Activated T-cell treated with anti-CD3 and anti-CD28 coated beads, Interleukin-2, amount 50 U/mL, for 4 hours (primary cell): ENCODE measurements at places on chromosomes 5 and 9. TPM values are rescaled to one million over a fixed set of nuclear protein-coding genes. Genes with fewer than 3 reads are reported as not detected.

The NR2F1 gene
- total RNA-seq, result 0.10 TPM

The SLC45A2 gene
- total RNA-seq, result not detected

The FST gene
- total RNA-seq, result 3.5 TPM

The MAMDC4 gene
- total RNA-seq, result 10.7 TPM

The PCDHGB7 gene
- total RNA-seq, result not detected

The STING1 gene
- 261 TPM for total RNA-seq

The ELOVL7 gene
- 0.18 TPM for total RNA-seq

The TLX3 gene
- total RNA-seq, result not detected

The FRRS1L gene
- not detected for total RNA-seq

The DBH gene
- total RNA-seq, result not detected

The FGF18 gene
- 0.37 TPM for total RNA-seq

The SLC25A51 gene
- total RNA-seq, result 37.7 TPM

The LURAP1L gene
- total RNA-seq, result not detected

The IFNA2 gene
- total RNA-seq, result not detected

The IFNB1 gene
- not detected for total RNA-seq

The OSMR gene
- 0.15 TPM for total RNA-seq

The FAM78A gene
- total RNA-seq, result 24.1 TPM

The HTR1A gene
- total RNA-seq, result not detected

The CFAP77 gene
- not detected for total RNA-seq

The CARTPT gene
- total RNA-seq, result not detected

The BTNL3 gene
- total RNA-seq, result not detected

The SEMA4D gene
- total RNA-seq, result 344 TPM

The PCDHB15 gene
- not detected for total RNA-seq

The HMCN2 gene
- not detected for total RNA-seq

The ORM2 gene
- not detected for total RNA-seq

The SCAI gene
- 4.1 TPM for total RNA-seq

The PRR7 gene
- 14.2 TPM for total RNA-seq

The SLC36A3 gene
- not detected for total RNA-seq

The SNCAIP gene
- total RNA-seq, result not detected

The CTXN3 gene
- total RNA-seq, result not detected

The CCDC183 gene
- not detected for total RNA-seq

The BRINP1 gene
- not detected for total RNA-seq

The SLU7 gene
- 33.2 TPM for total RNA-seq

The COL15A1 gene
- 0.16 TPM for total RNA-seq

The IL9 gene
- 74.3 TPM for total RNA-seq

The RANBP3L gene
- total RNA-seq, result 0.11 TPM
